ENCODE measurements at places on chromosomes 5 and 9. TPM values are rescaled to one million over a fixed set of nuclear protein-coding genes. Genes with fewer than 3 reads are reported as not detected.

The CA9 gene
- 0.73 TPM for total RNA-seq

The ZNF462 gene
- total RNA-seq = 0.20 TPM

DNA sequence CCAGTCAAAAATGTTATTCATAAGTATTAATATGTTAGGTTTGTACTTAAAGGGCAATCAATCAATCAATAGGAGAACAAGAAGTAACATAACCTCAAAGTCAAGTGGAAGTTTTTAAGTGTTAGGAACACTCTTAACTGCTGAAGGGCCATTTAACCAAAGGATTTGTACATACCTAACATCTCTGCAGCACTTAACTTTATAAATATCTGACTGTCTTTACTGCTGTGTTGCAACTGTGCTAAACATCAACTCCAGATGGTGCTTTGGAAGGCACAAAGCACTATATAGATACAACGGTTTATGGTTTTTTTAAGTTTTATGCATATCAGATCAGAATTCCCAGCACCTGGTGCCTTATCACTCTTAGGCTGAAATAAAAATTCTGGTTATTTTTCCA is 604.9 kb upstream of the PTGER4 start:
- H3K27ac ChIP-seq = no peak overlapping the region
- H3K27me3 ChIP-seq = no peaks in the 10 kb centered on the region
- H3K36me3 ChIP-seq = no peaks in the 10 kb centered on the region
- no peaks in the 10 kb centered on the region for H3K4me1 ChIP-seq
- H3K4me3 ChIP-seq = no peak overlapping the region
- DNase-seq = no peak

GRCh38 chr9:129174724-129175514 is 3.1 kb downstream of the IER5L start:
- H3K4me1 ChIP-seq = peaks cover 24% of the 10 kb centered on the region
- peak overlapping the region; percentile 57 for H3K4me3 ChIP-seq
- peaks cover 8% of the 10 kb centered on the region for H3K27me3 ChIP-seq
- no peaks in the 10 kb centered on the region for H3K36me3 ChIP-seq

DNA sequence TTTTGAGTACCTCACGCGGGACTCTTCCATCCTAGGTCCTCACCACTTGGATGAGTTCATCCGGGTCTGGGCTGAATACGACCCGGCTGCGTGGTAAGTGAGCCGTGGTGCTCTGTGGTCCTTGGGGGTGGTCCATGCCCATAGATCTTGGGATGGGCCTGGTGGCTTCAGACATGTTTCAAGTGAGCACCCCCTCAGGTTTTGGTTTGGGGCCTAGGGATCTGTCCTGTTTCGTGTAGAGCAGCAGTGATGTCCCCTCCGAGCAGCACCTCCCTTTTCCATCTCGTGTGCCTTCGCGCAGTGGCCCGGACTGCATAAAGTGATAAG is 218.9 kb downstream of the CACNA1B start:
- H3K36me3 ChIP-seq = no peaks in the 10 kb centered on the region
- no peak overlapping the region for H3K4me3 ChIP-seq
- H3K27ac ChIP-seq = no peak overlapping the region
- DNase-seq = no peak

DNA sequence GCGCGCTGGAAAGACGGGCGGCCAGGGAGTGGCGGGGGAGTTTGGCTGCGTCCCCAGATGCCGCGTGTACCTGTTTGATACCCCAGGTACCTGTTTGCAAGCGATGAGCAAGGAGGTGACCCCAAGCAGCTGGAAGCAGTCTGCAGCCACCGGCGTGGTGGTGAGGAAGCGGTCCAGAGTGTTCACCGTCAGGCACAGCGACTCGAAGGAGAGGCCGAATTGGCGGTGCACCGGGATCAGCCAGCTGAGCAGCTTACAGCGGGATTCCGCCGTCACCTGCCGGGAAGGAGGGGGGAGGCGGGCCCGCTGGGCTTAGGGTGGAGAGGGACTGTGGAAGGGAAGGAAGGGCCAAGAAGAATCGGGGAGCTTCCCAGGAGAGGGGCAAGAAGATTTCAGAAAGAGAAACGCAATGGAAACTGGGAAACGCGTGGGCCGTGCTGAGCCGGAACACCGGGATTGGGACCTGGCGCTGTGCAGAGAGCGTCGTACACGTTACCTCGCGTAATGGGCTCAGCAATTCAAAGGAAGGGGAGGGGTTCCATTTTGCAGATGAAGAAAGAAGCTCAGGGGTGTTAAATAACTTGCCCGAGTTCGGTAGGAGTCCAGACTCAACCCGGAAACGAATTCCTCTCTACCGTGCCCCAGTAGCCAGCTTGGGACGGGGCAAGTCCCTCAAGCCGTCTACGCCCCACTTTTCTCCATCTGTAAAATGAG is 980 bp downstream of the CCNO start:
- H3K4me3 ChIP-seq = peak overlapping the region; percentile 53
- peaks cover 48% of the 10 kb centered on the region for H3K27me3 ChIP-seq
- no peak overlapping the region for H3K27ac ChIP-seq

- H3K27ac ChIP-seq = peak overlapping the region; percentile 92
- H3K4me1 ChIP-seq = peaks cover 5% of the 10 kb centered on the region
- H3K4me3 ChIP-seq = peak overlapping the region; percentile 94
- H3K36me3 ChIP-seq = no peaks in the 10 kb centered on the region
These were observed 806 bp upstream of the CDC42SE2 start for GRCh38 chr5:131262953-131263541.

The CEL gene
- total RNA-seq = 3.0 TPM

- peaks cover 10% of the 10 kb centered on the region for H3K4me1 ChIP-seq
- DNase-seq = no peak
- H3K4me3 ChIP-seq = no peak overlapping the region
- H3K36me3 ChIP-seq = no peaks in the 10 kb centered on the region
- peak overlapping the region; percentile 71 for H3K27ac ChIP-seq
These were observed 19.9 kb upstream of the SUSD1 start for GRCh38 chr9:112194969-112195431.

DNA sequence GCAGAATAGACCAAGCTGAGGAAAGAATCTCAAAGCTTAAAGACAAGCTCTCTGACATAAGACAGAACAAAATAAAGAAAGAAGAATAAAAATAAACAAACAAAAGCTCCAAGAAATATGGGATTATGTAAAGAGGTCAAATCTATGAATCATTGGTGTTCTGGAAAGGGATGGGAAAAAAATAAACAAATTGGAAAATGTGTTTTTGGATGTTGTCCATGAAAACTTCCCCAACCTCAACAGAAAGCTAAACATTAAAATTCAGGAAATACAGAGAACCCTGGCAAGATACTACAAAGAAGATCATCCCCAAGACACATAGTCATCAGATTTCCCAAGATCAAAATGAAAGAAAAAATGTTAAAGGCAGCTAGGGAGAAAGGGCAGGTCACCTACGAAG is 662.0 kb upstream of the CDH18 start:
- no peak overlapping the region for H3K27ac ChIP-seq
- no peak for DNase-seq
- no peaks in the 10 kb centered on the region for H3K4me1 ChIP-seq
- no peaks in the 10 kb centered on the region for H3K36me3 ChIP-seq
- no peaks in the 10 kb centered on the region for H3K27me3 ChIP-seq

The SPATA31C1 gene
- total RNA-seq = 0.07 TPM

DNA sequence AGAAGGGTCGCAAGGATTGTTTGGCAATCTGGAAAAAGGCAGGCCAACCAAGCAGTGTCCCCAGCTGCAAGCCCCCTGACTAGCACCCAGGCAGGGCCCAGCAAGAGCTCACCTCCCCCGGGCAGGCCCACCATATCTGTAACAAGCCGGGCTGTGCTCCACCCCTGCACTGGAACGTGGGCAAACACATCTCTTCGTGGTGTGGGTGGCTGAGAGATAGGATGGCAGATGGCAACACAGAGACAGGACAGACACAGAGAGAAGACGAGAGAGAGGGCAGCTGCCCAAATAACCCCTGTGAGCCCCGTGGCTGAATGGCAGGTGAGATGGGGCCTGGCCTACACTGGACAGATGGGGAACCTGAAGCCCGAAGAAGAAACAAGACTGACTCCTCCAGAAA is 9.4 kb downstream of the BBLN start:
- H3K36me3 ChIP-seq = peaks cover 77% of the 10 kb centered on the region
- H3K27me3 ChIP-seq = no peaks in the 10 kb centered on the region
- no peak overlapping the region for H3K27ac ChIP-seq
- no peak for DNase-seq
- no peaks in the 10 kb centered on the region for H3K4me1 ChIP-seq
- no peak overlapping the region for H3K4me3 ChIP-seq

DNA sequence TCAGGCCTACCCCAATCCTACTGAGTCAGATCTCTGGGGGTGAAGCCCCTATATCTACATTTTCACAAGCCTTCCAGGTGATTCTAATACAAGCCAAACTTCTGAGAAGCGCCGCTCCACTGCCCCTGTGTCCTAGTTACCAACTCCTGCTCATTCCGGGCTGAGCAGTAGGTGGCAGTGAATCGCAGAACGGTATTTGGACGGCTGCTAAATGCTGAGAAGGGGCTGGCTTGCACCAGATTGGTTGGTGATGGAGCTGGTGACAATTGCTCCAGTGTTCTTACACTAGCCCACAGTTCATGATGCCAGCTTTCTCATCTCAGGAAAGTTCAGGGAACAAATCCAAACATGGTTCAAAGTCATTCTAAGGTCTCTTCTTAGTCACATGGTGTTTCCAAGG is 31.1 kb upstream of the FGF1 start:
- no peak overlapping the region for H3K27ac ChIP-seq
- H3K4me3 ChIP-seq = no peak overlapping the region
- no peaks in the 10 kb centered on the region for H3K4me1 ChIP-seq
- H3K36me3 ChIP-seq = no peaks in the 10 kb centered on the region
- peak; percentile 35 for DNase-seq
- peaks cover 42% of the 10 kb centered on the region for H3K27me3 ChIP-seq

DNA sequence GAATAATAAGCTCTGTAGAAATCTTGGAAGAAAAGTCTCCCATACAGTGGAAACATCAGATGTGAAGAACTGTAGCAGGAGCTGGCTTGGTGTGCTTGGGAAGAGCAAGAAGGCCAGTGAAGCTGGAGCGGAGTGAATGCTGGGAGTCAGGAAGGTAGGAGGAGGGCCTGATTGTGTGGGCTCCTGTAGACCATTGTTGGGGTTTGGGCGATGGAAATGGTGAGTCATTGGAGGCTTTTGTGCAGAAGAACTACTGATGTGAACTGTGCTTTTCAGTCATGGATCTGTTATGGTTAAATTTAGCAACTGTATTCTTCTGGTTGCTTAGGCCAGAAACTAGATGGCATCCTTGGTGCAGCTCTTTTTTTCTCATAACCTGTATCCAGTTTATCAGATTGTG is 2.3 kb downstream of the ICE1 start:
- no peak overlapping the region for H3K27ac ChIP-seq
- H3K4me3 ChIP-seq = no peak overlapping the region

DNA sequence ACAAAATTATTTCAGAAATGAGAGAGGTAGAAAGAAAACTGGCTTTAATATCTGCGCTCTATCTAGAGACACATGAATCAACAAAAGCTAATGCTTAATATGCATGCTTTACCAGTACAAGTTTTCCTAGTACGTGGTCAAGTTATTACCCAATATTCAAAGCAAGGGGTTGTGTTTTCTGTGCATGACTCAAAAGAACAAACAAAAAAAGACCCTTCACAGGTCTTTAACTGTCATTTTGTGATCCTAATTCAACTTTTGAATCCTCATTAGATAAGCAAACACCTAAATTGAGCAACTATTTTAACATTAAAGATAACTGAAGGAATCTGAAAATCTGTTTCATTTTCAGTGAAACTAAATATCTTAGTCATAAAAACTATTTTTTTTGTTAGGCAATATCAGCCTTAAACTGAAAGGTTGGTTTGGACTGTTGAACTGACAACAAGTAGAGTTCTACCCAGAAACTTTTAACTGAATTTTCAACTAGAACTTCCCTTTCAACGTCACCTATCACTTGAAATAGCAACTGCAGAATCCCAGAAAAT is 12.5 kb downstream of the ST8SIA4 start:
- no peak overlapping the region for H3K27ac ChIP-seq
- no peaks in the 10 kb centered on the region for H3K36me3 ChIP-seq
- no peak for DNase-seq
- H3K4me1 ChIP-seq = no peaks in the 10 kb centered on the region
- no peak overlapping the region for H3K4me3 ChIP-seq
- no peaks in the 10 kb centered on the region for H3K27me3 ChIP-seq

- DNase-seq = no peak
- no peak overlapping the region for H3K27ac ChIP-seq
- no peaks in the 10 kb centered on the region for H3K4me1 ChIP-seq
- H3K36me3 ChIP-seq = no peaks in the 10 kb centered on the region
These were observed 91.9 kb upstream of the PPP1R2B start for GRCh38 chr5:156758011-156758791.

GRCh38 chr5:104859437-104859836 is 1296.8 kb upstream of the NUDT12 start:
- no peak for DNase-seq
- H3K4me1 ChIP-seq = no peaks in the 10 kb centered on the region
- H3K27ac ChIP-seq = no peak overlapping the region

The SLC31A2 gene
- total RNA-seq = 2.2 TPM

The NMUR2 gene
- not detected for total RNA-seq

DNA sequence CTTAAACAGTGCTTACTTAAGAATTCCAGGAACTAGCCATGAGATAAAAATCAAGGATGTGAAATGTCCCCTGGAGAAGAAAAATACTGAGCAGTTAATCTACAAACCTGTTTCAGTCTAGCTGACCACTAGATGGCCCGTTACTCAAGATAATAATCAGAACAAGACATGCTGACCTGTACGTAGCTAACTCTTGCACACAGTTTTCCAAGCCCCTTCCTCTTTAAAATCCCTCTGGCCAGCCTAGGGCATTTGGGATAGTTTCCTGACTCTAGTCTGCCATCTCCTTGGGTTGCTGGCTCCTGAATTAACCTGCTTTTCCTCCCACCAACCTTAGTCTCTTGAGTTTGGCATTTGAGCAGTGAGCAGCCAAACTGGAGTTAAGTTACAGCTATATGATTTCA is 59.2 kb upstream of the TRAF1 start:
- H3K27me3 ChIP-seq = no peaks in the 10 kb centered on the region
- peaks cover 13% of the 10 kb centered on the region for H3K4me1 ChIP-seq
- no peaks in the 10 kb centered on the region for H3K36me3 ChIP-seq
- no peak overlapping the region for H3K4me3 ChIP-seq
- DNase-seq = peak; percentile 68
- H3K27ac ChIP-seq = no peak overlapping the region

The LCN15 gene
- not detected for total RNA-seq

GRCh38 chr5:9034649-9035048 is 511.2 kb downstream of the SEMA5A start:
- H3K27ac ChIP-seq = no peak overlapping the region
- H3K36me3 ChIP-seq = no peaks in the 10 kb centered on the region
- DNase-seq = no peak
- no peak overlapping the region for H3K4me3 ChIP-seq
- H3K27me3 ChIP-seq = no peaks in the 10 kb centered on the region
